Thymus (tissue), 14 donors: ENCODE measurements at places on chromosomes 5 and 9. TPM values are rescaled to one million over a fixed set of nuclear protein-coding genes. Genes with fewer than 3 reads are reported as not detected.

DNA sequence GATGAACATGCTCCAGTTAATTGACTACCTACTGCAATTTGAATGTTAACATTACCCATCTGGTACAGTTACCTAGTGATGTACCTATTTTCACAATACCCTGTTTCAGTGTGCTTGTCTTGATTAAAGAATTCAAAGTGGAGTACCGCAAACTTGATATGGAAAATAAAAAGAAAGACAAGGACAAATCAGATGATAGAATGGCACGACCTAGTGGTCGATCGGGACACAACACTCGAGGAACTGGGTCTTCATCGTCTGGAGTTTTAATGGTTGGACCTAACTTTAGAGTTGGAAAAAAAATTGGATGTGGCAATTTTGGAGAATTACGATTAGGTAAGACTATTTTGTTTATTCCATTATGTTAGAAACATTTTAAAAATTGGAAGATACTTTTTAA lies 33.5 kb downstream of the CSNK1G3 start:
- H3K36me3 ChIP-seq, result no peaks in the 10 kb centered on the region
- H3K4me3 ChIP-seq, result no peak overlapping the region
- H3K27me3 ChIP-seq, result no peaks in the 10 kb centered on the region
- no peak overlapping the region for H3K27ac ChIP-seq
- DNase-seq, result no peak

- no peak overlapping the region for H3K4me3 ChIP-seq
- no peak overlapping the region for H3K27ac ChIP-seq
- no peaks in the 10 kb centered on the region for H3K36me3 ChIP-seq
- no peaks in the 10 kb centered on the region for H3K4me1 ChIP-seq
- H3K27me3 ChIP-seq, result no peaks in the 10 kb centered on the region
Observed at GRCh38 chr5:85453026-85453349, 1068.3 kb upstream of the EDIL3 start.

DNA sequence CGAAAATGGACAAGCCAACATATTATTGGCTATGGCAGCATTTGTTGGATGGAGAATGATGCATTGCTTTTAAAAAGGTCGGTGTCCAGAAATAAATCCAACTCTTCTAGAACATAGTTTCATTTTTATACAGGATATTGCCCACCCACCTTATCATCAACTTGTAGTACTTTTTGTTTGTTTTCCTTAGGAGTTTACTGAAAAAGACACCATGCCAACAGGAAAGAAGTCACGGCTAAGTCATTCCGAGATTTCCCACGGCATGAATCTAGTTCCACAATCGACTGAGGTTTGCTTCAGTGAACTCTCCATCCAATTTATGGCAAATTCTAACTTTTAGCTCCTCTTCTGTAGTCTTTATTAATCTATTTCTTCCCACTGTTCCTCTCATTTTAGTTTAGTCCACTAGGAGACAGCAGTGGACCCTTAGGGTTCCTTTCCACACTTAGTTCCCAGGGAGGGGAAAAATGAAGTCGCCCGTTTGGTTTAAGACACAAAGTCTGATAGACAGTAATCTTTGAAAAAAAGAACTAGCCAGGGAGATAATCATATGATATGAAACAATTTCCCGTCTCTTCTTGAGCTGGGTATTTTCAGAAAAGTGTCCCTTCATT lies 237.5 kb downstream of the AP3B1 start:
- DNase-seq, result no peak
- no peaks in the 10 kb centered on the region for H3K36me3 ChIP-seq
- no peaks in the 10 kb centered on the region for H3K27me3 ChIP-seq
- no peaks in the 10 kb centered on the region for H3K4me1 ChIP-seq
- H3K27ac ChIP-seq, result no peak overlapping the region
- H3K4me3 ChIP-seq, result no peak overlapping the region

- no peak for DNase-seq
- no peak overlapping the region for H3K4me3 ChIP-seq
- H3K4me1 ChIP-seq, result no peaks in the 10 kb centered on the region
Observed at GRCh38 chr5:143641549-143642355, 170.2 kb upstream of the HMHB1 start.

- no peaks in the 10 kb centered on the region for H3K4me1 ChIP-seq
- no peak for DNase-seq
- H3K27ac ChIP-seq, result no peak overlapping the region
- no peak overlapping the region for H3K4me3 ChIP-seq
- peaks cover 13% of the 10 kb centered on the region for H3K36me3 ChIP-seq
- no peaks in the 10 kb centered on the region for H3K27me3 ChIP-seq
Observed at GRCh38 chr5:76691467-76692273, 24.3 kb upstream of the F2R start.

GRCh38 chr5:3373391-3373790 lies 222.2 kb upstream of the IRX1 start:
- no peaks in the 10 kb centered on the region for H3K4me1 ChIP-seq
- no peaks in the 10 kb centered on the region for H3K27me3 ChIP-seq
- no peak overlapping the region for H3K4me3 ChIP-seq
- H3K27ac ChIP-seq, result no peak overlapping the region

GRCh38 chr9:107154291-107154690 lies 128.8 kb upstream of the RAD23B start:
- H3K4me3 ChIP-seq, result no peak overlapping the region
- H3K4me1 ChIP-seq, result no peaks in the 10 kb centered on the region
- no peaks in the 10 kb centered on the region for H3K27me3 ChIP-seq
- no peak for DNase-seq

- peak overlapping the region; percentile 68 for H3K27ac ChIP-seq
- H3K27me3 ChIP-seq, result no peaks in the 10 kb centered on the region
- H3K4me1 ChIP-seq, result peaks cover 13% of the 10 kb centered on the region
- no peak overlapping the region for H3K4me3 ChIP-seq
- H3K36me3 ChIP-seq, result peaks cover 62% of the 10 kb centered on the region
Observed at GRCh38 chr9:131639769-131640437, 94.6 kb downstream of the PRRT1B start.

- no peak for DNase-seq
- no peak overlapping the region for H3K27ac ChIP-seq
- no peak overlapping the region for H3K4me3 ChIP-seq
- H3K27me3 ChIP-seq, result no peaks in the 10 kb centered on the region
Observed at GRCh38 chr5:2430606-2431005, 320.9 kb downstream of the IRX2 start.

DNA sequence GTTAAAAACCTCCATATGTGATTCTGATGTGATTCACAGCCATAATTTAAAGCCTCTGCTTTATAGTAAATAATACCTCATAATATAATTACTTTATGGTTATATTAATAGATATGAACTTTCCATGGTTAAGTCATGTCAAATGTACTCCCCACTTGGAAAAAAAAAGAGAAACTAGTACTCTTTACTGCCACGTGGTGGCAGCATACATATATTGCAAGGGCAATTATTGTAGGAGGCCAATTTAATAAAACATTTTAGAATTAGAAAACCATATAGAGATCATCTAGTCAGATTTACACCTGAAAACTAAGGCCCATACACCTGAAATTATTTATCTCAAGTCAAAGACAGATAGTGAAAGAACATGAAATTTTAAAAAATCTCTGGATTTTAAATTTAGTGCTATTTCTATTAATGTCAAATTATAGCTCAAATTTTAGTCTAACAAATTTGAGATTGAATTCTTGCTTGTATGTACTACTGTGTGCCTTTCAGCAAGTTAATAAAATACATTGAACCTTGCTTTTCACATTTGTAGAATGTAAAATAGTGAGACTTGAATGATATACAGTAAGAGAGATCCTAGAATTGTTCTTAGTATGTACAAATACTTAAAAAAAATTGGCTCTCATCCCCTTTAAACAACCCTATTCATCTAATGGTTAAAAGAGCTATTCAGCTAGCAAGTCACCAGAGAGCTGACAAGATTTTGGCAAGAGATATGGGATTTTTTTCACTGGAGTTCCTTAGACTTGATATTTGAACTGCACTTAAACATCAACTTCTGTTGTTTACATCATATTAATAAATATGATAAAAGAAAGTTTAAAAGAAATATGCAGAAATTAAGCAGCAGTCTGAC lies 603.8 kb downstream of the TLE4 start:
- H3K4me1 ChIP-seq, result no peaks in the 10 kb centered on the region
- H3K27me3 ChIP-seq, result no peaks in the 10 kb centered on the region
- H3K4me3 ChIP-seq, result no peak overlapping the region
- DNase-seq, result peak; percentile 15
- no peaks in the 10 kb centered on the region for H3K36me3 ChIP-seq

The PCDHGA6 gene
- total RNA-seq, result 0.47 TPM

The SLC24A2 gene
- 0.05 TPM for total RNA-seq

The SPATA31A3 gene
- total RNA-seq, result not detected

The DDX4 gene
- 0.57 TPM for total RNA-seq

The IRX1 gene
- total RNA-seq, result 0.94 TPM
